Gastrocnemius medialis (tissue), 4 donors: ENCODE measurements at places on chromosomes 13 and 19.

DNA sequence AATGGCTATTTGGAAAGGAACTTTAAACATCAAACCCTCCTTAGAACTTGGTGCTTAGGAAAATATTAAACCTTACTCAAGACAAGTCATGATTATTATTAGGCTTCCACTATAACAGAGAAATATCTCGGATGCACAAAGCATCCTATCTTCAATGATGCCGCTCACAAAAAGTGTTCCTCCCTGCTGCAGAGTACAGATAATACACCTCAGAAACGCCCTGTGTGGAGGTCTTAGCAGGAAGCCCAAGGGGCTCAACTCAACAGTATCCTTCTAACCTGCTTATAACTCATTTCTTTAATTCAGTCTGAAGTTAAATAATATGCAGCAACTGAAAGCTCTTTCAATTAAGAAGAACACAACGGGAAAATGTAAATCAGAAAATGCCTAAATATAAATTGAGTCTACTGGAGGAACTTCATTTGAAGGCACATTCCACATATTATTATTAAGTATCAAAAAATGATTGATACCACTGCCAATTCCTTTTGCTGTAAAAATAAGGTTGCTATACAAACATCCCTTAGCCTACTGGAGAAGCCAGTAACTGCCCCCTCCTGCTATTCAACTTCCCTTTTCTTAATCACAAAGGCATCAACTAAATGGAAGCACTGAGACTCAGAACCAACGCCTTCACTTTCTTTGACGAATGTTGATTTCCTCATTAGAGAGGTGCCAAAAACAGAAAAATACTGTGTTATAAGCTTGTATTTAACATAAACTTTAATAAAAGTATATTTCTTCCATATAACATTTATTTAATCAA lies 12.0 kb downstream of the ELF1 start:
- no peak for DNase-seq

DNA sequence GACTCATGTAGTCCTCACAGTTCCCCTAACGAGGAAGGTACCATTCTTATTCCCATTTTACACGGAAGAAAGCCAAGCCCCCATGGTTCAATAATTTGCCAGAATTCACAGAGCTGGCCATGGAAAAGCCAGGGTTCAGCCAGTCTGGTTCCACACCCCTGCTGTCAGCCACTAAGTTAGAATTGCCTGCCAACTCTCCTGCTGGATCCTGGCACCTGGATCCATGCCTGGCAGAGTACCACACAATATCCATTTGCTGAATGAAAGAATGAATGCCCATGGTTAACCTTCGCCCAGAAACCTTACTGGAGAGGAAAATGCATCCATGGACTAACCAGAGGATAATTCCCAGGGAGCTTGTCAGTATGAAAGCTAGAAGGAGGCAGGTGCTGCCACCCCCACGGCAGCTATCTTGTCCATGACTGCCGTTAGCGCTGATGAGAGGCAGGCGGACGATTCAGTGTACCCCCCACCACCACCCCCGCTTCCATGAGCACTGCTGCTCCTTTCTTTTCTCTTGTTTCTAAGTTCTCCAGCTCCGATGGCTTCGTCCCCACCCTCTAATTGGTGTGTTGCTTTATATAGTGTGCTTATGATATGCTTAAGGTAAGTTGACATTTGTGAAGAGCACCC lies 114.5 kb downstream of the SLC7A1 start:
- DNase-seq: no peak

DNA sequence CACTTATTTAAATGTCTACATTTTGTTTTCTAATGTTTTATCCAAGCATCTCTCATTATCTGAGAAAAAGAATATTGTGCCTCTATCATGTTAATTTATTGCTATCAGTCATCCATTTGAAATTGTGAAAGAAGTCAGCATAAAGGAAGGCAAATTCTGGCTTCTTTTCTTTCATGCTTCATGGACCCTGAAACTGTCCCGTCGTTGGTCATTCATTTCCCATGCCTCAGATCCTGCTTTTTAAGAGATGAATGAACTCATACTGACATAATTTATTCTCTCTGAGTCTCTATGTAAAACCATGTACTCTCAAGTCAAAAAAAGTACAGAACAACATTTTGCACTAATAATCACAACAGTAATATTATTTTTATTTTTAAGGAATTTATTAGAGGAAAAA lies 2512.0 kb downstream of the PCDH9 start:
- DNase-seq: no peak

DNA sequence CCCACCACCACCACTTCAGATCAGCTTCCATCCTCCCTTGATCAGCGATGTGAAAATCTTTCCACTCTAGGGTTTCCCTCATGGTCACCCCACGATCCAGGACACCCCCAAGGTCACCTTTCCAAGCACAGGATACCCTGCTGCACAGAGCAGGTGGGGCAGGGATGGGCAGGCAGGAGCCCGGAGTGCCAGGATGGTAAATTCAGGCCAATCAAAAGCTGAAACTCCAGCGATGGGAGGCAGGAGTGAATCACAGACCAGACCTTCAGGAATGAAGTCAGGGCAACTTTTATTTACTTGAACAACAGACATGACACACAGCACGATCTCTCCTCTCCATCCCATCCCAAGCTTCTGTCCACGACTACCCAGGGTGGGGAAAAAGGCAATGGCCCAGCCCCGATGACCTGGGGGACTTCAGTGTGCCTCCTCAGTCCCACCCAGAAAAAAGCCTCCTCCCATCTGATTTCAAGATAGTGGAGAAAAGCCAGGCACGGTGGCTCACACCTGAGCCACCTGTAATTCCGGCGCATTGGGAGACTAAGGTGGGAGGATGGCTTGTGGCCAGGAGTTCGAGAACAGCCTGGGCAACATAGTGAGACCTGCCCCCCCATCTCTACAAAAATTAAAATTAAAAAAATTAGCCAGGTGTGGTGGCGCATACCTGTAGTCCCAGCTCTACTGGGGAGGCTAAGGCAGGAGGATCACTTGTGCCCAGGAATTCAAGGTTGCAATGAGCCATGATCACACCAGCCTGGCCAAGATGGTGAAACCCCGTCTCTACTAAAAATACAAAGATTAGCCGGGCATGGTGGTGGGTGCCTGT lies 39.2 kb downstream of the ZSWIM4 start:
- no peak for DNase-seq
